ENCODE measurements at places on chromosomes 13 and 19.
A peak's percentile ranks its signal among the peaks of the same experiment; 100 is the strongest.

DNA sequence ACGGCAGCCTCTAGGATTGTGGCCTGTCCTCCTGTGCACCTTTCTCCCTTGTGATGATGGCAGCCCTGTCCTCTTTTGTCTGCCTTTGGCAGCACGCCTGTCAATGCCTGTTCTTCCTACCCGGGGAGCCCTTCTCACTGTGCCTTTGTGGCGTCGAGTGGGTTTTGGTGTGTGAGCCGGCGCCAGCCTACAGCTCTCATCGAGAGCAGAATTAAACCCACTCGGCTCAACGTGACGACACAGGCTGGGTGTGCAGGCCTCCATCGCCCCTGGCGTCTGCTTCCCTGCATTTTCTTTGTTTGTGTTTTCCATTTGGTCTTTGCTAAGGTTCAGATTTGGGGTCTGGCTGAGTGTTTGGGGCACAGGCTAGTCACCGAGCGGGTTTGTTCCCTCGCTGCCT is 34.4 kb downstream of the AP1M1 start:
- DNase-seq: no peak

- peak; percentile 11 for DNase-seq
Measured at GRCh38 chr13:93859716-93860115, 619.8 kb downstream of the DCT start.

DNA sequence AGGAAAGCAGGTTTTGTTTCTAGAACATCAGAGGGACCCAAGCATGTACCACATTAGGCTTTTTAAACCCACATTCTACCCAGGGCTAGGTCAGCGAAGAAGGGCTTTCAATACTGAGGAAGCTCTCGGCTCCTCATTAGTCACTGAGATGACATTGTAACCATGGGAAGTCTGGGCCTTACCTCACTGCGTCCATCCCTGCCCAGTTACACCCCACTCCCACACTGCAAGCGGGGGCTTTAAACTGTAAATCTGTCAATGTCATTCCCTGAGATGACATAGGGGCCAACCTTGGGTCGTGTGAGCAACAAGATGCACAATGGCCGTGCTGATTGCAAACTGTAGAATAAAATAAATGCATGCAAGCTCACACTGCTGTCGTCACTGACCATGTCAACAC is 21.7 kb upstream of the TFDP1 start:
- DNase-seq: no peak

DNA sequence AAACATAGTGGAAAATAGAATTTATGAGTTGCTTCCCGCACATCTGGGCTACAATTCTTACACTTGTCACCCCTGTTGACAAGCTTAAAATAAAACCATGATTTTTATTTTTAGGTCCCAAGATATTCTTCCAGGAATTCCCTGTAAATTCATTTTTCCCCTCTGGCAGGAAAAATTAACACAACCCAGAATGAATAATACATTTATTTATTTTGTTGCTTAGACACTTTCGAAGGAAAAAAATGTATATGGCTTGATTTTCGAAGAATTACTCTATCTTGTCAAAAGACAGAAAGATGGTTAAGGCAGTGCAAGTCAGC is 74.4 kb downstream of the LHFPL6 start:
- DNase-seq: no peak

Data from cardiac fibroblast (primary cell).